Activated T-cell treated with anti-CD3 and anti-CD28 coated beads for 1 hour (primary cell): ENCODE measurements at places on chromosomes 11 and 22.

DNA sequence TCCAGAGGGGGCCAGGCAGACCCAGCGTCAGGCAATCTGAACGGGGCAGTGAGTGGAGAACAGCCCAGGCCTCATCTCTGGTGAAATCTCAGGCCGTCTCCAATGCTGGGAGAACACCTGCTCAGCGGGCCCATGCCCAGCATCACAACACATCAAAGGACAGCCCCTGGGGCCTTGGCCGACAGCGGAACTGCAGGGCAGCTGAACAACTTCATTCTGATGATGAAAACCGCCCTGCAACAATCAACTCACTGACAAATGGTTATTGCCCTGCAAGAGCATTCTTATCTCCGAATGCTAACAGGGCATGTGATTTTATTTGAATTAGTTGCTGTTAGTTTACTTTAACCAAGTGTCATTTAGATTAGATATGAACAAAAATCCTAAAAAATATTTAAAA, 14.6 kb downstream of the CELSR1 start:
- no peak for DNase-seq

- peak; percentile 99 for DNase-seq
These were observed at the start of gene ZNF143 for GRCh38 chr11:9460322-9461062. ZNF143 (plus strand) TSS chr11:9461012; CDS start chr11:9471309, 10,297 bp downstream.

- no peak for DNase-seq
These were observed 1.3 kb downstream of the LRP5 start for GRCh38 chr11:68313574-68314202.

GRCh38 chr11:8009856-8010255, 22.7 kb downstream of the EIF3F start:
- no peak for DNase-seq

DNA sequence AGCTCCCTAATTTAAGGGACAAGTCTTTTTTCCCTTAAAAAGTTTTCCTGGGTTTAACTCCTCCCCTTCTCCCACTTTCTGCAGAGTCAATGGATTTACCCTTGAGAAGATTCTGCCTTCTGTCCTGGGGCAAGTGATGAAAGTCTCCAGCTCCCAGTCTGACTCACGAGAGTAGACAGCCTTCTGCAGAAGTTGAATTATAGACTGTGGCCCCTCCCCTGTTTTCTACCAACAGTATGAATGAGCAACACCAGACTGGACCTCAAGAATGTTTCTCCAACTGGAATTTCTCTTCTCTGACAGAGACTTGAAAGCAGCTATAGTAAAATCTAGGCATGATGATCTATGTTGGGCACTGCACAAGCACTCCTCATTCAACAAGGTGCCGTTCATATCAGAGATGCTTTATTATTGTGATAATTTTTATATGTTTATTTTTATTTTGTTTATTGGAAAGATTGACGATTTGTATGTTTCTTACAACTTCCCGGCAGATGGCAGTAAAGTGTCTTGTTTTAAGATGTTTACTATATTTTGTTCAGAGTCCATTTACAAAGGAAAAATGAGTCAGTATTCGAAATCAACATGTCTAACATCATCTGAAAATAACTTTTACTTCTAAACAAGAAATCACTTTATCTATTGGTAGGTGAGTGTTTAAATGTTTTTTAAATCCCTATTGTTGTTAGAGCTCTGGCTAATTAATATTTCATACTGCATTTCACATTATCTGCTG, 56.6 kb downstream of the LMO2 start:
- DNase-seq = no peak

GRCh38 chr11:76781807-76782530, 1.2 kb upstream of the TSKU start:
- DNase-seq = no peak

DNA sequence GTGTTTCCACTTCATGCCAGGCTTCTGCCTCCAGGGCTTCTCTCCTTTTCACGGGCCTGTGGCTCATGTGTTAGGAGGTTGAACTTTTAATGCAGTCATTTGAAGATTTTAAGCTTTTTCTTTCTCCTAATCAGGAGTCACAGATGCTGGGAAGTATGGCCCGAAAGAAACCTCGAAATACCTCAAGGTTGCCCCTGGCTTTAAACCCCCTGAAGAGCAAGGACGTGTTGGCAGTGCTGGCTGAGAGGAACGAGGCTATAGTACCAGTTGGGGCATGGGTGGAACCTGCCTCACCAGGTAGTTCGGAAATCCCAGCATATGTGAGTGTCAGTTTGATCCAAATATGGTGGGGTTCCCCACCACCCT, 571 bp downstream of the CCDC15 start:
- no peak for DNase-seq

GRCh38 chr22:23216461-23217170, 36.3 kb downstream of the BCR start:
- peak; percentile 32 for DNase-seq
